Posterior cingulate gyrus (tissue), 11 donors: ENCODE measurements at places on chromosomes 3 and 15.

DNA sequence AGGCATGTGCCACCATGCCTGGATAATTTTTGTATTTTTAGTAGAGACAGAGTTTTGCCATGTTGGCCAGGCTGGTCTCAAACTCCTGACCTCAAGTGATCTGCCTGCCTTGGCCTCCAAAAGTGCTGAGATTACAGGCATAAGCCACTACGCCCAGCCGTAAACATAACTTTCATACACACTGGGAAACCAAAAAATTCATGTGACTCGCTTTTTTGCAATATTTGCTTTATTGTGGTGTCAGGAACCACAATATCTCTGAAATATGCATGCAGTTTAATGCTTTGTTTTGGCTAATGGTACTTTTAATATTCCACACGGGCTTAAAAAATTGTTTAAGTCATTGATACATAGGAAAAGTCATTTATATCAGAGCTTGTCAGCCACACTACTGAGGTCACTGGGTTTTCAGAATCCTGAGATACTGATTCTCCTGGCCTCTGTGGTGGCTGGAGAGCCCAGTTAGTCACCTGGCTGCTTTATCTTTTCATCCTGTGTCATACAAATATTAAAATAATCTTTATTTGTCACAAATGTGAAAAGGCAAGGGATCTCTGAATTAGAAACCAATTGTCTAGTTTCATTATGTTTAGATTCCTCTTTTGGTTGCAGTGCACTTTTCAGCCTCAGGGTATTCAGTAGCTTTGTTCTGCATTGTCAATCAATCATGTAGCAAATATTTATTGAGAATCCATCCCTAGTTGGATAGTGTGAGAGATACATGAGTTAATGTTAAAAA is 10.0 kb downstream of the TMEM62 start:
- DNase-seq = no peak

- DNase-seq = no peak
Observed at GRCh38 chr15:93418566-93418965, 329.6 kb upstream of the RGMA start.

DNA sequence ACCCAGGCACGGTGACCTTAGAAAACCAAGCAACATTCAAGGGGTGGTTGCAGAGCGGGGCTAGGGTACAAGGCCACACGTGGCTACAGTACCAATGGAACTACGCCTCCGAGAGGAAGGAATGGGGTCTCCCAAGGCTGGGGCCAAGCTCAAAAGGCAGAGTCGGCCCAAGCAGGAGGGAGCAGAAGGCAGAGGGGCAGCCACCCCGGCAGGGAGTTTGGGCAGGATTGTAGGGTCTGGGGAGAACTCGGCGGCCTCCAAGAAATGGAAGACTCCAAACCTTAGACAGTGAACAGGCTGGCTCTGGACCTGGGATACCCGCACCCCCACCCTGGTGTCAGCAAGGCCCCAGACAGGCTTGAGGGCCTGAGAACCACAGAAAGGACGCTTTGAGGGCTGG is 28.7 kb downstream of the ATRIP start:
- no peak for DNase-seq

GRCh38 chr15:70632491-70633102 is 130.8 kb downstream of the UACA start:
- no peak for DNase-seq

DNA sequence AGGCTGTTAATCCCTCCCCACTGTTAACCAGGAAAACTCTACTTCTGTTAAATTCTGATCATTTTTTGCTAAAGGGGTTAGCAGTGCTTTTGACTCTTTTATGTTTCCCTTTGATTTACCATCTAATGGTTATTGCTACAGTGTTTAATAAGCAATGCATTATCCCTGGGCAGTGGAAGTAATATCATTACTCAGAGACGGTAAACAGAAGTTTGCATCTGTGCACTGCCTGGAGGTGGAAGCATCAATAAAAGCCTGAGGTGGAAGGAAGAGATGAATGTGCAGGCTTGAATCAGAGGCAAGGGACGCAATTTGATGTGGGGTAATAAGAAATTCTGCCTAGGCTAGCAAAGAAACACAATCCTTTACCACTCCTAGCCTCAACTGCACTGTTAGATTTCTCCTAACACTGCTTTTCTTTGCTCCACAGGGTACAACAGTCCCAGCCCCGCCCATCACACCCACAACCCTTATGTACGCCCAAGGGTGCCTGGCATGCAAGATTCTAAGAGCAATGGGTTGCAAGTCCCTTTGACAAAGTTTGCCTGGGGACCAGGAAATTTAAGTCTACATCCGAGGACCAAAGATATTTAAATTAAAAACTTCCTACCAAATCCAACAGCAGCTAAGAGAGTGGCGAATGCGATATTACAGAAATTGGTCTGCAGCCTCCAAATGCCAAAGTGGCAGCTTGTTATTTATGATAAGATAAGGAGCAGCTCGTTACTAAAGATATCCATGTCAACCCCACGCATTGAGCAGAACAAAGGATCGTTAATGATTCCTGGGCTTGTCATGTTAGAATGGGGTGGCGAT is 261.4 kb downstream of the FHIT start:
- DNase-seq = no peak

- peak; percentile 75 for DNase-seq
Observed at GRCh38 chr3:139934613-139935015, 371 bp upstream of the CLSTN2 start.
